ENCODE measurements at places on chromosomes 4 and X.

GRCh38 chrX:131821945-131822622 lies 201.0 kb upstream of the STK26 start:
- DNase-seq = no peak

- no peak for DNase-seq
Measured at GRCh38 chrX:109299091-109299490, 182.8 kb downstream of the GUCY2F start.

DNA sequence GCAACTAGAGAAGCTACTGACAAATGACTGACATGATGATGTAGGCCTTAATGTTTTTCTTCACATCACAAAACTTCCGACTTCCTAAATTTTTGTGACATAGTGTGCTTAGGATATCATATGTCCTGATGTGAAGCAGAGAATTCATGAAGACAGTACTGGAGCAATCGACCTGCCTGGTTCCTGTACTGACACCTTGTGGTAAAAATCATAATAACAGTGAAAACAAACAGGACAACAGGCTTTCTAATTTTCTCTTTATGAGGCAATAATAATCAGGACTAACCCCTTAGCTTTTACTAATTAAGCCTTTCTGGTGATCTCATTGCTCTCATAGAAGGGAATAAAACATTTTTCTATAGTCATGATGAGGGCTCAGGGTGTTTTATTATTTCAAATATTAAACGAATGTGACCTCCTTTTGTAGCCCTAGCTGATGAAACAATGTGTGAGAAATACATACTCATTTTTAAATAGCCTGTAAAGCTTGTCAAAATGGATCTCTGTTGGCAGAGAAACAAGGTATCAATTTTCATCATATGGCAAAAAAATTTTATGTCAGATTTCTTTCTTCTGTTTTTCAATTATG lies 158.4 kb downstream of the TENT5D start:
- DNase-seq = no peak

- DNase-seq = no peak
Measured at GRCh38 chr4:70556856-70557255, 35.2 kb upstream of the AMBN start.

- DNase-seq = no peak
Measured at GRCh38 chr4:1663549-1663948, 20.6 kb downstream of the FAM53A start.

GRCh38 chr4:128980816-128981326 lies 112.5 kb downstream of the SCLT1 start:
- no peak for DNase-seq

DNA sequence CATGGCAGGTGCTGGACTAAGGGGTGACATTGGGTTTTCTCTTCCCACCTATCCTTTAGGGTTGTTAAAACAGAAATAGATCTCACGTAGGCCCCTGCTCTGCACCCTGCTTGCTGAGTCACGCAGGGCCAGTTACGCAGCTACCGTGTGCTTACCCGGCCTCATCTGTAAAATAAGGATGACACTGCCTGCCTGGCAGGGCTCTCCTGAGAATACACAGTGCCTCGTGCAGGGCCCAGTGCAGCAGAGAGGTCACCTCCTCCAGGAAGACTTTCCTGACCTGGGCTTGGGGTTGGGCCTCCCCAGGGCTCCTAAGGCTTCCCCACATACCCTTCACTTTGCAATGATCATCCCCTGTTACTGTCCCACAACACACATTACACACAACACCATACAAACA lies 33.6 kb upstream of the JAKMIP1 start:
- DNase-seq = no peak

DNA sequence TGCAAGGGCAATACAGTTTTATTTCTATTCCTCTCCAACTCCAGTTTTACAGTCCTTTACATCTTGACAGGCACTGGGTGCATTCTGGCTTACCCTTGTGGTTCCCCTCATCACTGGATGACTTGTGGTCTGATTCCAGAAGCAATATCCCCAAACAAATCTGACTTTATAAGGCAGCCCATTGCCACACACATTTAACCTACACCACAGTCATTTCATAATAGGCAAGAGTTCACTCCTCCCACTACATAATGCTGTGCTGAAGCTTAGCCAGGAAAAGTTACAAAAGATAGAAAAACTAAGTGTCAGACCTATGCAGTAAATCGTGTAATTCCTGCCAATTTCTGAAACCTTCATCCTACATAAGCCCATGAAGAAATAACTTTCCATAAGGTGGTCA lies 82.9 kb upstream of the MID1IP1 start:
- DNase-seq = no peak

GRCh38 chr4:65437102-65437501 lies 233.2 kb downstream of the EPHA5 start:
- DNase-seq = no peak

DNA sequence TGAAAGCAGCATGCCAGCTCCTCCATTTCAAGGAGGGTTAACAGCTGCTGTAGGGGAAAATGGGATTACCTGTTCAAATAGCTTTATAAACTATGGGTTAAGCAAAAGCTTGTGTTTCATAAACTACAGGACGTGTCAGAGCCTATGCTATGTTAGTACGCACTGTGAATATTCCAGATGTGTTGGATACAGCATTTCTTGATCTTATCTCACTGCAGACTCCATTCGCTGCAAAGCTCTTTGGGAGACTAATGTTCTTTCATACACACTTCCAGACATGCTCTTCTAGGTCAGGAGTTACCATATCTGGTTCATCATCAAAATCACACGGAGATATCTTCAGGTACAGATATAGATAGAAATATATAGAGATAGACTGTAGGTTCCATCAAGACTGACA lies 281.2 kb upstream of the FAM241A start:
- no peak for DNase-seq

DNA sequence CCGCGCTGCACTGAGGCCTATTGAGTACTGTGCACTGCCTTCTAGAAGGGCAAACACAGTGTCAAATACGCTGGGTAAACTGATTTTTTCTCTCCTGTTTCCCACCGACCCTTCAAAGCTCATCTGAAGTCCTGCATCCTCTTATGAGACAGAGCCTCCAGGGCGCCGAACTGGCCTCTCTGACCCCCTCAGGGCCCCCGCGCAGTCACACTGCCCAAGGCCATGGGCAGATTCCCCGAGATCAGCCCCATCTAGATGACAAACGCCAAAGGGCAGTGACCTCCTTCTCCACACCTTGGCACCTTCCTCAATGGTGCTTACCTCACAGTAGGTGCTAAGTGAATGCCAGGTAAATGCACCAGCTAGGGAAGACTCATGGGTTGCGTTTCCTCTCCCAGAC lies 34.4 kb downstream of the CHST7 start:
- no peak for DNase-seq

DNA sequence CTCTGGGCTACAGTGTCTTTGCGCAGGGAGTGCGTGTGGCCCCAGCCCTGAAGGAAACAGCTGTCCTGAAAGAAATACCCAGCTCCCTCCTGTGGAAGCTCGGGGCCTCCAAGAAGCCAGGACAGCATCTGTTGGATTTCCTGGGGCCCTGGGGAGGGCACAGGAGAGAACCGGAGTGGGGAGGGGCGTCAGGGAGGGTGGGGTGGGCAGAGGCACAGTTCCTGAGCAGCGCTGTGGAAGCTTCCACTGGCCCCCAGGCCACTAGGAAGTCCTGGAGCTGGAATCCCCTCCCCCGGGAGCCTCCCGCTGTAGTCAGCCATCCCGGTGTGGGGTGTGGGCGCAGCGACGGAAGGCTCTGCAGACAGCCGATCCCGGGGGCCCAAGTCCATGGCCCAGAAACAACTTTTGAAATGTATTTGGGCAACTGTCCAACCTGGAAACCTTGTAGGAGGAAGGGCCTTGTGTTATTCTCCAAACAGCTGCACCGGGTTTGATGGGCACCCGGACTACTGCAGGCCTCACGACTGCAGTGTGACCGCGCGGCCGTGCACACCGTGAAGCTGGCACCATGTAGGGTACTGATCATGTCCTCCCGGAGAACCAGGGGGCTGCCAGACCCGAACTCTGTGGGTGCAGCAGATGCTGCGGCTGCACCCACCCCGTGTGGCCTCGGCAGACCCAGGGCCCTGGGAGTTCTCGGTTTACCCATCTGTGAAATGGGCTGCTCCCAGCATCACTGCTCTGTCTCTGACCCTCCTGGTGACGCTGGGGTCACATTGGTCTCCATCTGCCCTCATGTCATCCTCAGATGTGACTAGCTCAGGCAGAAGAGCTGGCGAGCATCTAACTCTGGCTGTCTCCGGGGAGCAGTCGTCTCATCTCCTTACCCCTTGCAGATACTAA lies 68.5 kb upstream of the HMX1 start:
- DNase-seq = no peak

DNA sequence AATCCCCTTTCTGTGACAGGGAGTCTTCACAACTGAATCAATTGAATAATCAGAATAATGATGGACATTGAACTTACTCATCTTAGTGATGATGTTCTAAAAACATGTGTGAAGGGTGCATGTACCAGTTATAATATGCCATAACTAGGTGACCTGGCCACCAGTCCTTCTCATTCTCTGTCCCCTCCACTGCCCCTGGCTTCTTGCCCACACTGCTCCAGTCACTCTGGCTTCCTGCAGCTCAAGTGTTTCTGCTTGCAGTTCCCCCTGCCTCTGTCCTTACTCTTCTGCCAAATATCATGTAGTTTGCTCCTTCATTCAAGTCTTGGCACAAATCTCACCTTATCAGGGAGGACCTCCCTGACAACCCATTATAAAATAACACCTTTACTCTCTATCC lies 168.1 kb upstream of the SLC7A11 start:
- DNase-seq = no peak

DNA sequence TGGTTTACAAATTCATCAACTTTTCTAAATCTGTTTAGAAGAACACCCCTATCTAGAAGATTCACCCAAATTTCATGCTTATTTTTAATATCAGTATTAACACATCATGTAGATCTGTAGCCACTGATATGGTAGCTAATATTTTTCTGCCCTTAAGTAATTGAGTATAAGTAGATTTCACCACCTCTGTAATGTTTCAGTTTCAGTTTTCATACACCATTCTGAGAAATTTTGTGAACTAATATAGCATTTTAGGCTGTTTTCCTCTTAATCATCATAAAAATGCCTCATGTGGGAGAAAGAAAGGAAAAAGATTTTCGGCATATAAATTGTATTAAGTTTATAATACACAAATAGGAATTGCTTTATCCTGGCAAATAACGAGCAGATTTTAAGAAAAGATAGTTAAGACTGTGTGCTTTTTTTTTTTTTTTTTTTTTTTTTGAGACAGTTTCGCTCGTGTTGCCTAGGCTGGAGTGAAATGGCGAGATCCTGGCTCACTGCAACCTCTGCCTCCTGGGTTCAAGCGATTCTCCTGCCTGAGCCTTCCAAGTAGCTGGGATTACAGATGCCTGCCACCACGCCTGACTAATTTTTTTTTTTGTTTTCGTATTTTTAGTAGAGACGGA lies 21.4 kb upstream of the RBPJ start:
- DNase-seq = no peak

DNA sequence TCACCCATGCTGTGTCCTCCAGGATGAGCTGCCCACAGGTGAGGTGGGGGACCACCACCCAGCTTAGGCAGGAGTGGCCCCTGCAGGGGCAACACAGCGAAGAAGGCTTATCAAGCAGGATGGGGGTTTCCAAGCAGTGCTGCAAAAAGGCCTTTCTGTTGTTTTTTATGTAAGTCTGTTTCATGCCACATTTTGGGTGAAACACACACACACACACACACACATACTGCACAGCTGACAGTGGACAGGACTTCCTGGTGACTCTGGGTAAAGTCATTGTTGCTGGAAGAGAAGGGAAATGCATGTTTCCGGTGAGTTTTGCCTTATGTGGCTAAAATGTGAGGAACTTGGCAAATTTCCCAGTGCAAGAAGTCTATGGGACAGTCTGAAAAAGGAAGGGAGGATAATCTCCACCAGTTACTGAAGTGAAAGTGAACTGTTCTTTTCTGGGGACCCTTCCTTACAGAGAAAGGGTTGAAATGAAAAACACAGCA lies 119.2 kb downstream of the IRF2 start:
- DNase-seq = peak; percentile 25

GRCh38 chr4:41428601-41429279 lies 109.2 kb upstream of the LIMCH1 start:
- DNase-seq = no peak

- no peak for DNase-seq
Measured at GRCh38 chrX:17462881-17463280, 87.9 kb downstream of the NHS start.

- DNase-seq = no peak
Measured at GRCh38 chr4:85741381-85741780, 266.4 kb downstream of the ARHGAP24 start.

GRCh38 chr4:53702334-53703266 lies 111.3 kb upstream of the LNX1 start:
- no peak for DNase-seq

GRCh38 chr4:165714650-165715049 lies 158.4 kb upstream of the TLL1 start:
- DNase-seq = no peak

DNA sequence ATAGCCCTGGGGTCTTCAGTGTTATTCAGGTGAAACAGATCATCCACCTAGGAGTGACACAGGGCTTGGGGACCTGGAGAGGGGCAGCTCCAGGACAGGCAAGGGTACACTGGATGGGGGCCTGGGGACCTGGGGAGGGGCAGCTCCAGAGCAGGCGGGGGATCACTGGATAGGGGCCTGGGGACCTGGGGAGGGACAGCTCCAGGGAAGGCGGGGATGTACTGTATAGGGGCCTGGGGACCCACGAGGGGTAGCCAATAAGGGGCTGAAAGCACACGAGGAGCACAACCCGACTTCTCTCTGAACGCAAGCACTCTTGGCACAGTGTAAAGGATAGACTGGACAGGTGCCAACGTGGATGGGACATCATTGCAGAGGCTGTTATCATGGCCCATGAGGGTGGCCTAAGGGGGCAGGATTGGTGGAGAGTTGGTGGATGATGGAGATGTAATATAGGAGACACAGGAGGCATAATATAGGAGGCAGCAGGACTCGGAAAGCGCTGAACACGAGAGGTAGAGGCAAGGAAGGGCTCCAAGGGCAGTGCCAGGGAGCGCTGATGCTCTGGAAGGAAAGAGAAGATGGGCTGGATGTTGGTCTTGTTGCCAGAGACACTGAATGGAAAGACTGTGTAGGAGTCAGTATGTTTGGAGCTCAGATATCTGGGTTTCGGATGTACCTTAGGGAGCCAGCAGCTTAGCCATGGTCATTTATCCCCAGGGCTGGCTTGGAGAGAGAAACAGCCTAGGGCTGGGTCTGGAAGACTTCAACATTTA lies 37.9 kb upstream of the FGFBP2 start:
- DNase-seq = no peak

- no peak for DNase-seq
Measured at GRCh38 chr4:87117732-87118075, 102.7 kb downstream of the KLHL8 start.

GRCh38 chr4:43456383-43456782 lies 563.9 kb downstream of the GRXCR1 start:
- no peak for DNase-seq

- DNase-seq = no peak
Measured at GRCh38 chr4:27233531-27233930, 372.9 kb downstream of the STIM2 start.
